ENCODE measurements at places on chromosomes 1 and 21.
A peak's percentile ranks its signal among the peaks of the same experiment; 100 is the strongest.

- no peak for DNase-seq
These were observed 4.2 kb upstream of the COA6 start for GRCh38 chr1:234369033-234369430.

- no peak for DNase-seq
These were observed 139.1 kb upstream of the ZNHIT6 start for GRCh38 chr1:85847356-85847755.

- DNase-seq = peak; percentile 29
These were observed 1325.8 kb upstream of the PRMT6 start for GRCh38 chr1:105730701-105731100.

DNA sequence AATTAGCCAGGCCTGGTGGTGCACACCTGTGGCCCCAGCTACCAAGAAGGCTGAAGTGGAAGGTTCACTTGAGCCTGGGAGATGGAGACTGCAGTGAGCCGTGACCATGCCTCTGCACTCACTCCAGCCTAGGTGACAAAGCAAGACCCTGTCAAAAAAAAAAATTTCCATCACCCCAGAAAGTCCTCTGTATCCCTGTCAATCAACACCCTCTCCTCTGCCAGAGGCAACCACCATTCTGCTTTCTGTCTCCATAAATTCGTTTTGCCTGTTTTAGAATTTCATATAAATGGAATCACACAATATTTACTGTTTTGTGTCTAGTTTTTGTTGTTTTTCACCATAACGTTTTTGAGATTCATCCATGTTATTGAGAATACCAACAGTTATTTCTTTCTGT lies 141.6 kb upstream of the SLC45A1 start:
- no peak for DNase-seq

DNA sequence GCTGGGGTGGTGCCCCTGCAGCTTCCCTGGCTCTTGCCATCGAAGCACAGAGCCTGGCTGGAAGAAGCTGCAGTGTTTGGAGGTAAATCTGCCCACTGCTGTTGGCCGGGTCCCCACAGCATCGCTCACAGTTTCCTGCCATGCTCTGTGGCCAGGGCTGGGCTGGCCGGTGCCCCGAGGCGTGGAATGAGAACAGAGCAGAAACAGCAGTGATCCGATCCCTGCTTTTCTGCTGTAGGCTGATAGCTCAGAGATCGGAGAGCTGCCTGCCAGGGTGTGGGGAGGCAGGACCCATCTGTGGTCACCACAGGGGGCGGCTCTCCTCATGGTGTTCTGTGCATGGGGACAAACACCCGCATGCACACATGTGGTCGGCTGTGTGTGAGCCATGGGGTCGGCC lies 11.5 kb downstream of the SLC45A1 start:
- peak; percentile 18 for DNase-seq

GRCh38 chr21:35234725-35235124 lies 185.6 kb upstream of the RUNX1 start:
- no peak for DNase-seq

- no peak for DNase-seq
These were observed 36.0 kb upstream of the ADGRL4 start for GRCh38 chr1:79042539-79042938.

DNA sequence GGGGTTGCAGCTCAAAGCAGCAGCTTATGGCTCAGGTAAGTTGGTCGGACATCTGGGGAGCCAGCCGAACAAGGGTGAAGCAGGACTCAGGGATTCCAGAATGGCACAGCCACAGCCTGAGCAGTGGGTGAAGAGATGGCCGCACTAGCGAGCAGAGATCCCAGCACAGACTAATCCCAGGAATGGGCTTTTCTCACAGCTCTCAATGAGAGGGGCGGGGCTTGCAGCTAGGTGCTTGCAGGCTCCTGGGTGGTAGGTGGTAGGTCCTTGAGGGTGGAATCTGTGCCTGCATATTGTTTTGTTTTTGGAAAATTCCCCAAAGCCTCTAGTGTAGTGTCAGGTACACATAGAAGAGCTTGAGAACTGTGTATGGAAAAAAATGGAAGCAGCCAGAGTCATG lies 9.0 kb downstream of the KIAA0040 start:
- DNase-seq = no peak

- no peak for DNase-seq
These were observed 61.6 kb downstream of the EDEM3 start for GRCh38 chr1:184693011-184693410.

DNA sequence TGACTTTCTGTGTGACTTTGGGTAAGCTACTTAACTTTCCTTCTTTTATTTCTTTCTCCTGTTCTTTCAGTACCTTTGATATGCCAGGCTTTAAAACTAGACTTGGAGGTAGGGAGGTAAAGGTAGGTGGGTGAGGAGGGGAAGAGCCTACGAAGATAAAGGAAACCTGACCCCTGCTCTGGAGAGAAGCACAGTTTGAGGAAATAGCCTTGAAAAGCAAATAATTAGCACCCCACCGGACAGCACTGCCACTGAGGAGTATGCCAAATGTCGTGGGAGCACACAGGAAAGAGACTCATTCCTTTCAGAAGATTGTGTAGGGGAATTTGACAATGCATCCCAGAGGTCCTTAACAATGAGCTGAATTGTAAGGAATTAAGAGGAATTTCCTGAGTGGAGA lies 65.2 kb upstream of the SPAG17 start:
- no peak for DNase-seq

- DNase-seq = no peak
These were observed 40.0 kb upstream of the DSCAM start for GRCh38 chr21:40886931-40887330.

DNA sequence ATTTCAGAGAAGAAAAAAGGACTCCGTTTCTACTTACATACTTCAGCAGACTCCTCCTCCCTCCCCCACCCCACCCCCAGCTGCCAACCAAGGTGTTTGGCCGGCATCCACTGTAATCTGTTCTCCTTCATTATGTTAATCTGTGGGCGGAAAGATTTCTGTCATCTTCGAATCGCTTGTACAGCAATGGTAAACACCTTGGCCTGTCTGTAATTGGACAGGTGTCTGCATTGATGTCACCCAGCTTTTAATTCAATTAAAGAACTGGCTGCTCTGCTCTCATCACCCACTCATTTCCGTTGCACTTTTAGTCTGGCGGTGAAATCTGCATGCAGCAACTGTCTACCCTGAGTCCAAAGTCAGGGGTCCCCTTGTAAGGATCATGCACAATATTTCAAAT lies 368.6 kb downstream of the USH2A start:
- DNase-seq = no peak

DNA sequence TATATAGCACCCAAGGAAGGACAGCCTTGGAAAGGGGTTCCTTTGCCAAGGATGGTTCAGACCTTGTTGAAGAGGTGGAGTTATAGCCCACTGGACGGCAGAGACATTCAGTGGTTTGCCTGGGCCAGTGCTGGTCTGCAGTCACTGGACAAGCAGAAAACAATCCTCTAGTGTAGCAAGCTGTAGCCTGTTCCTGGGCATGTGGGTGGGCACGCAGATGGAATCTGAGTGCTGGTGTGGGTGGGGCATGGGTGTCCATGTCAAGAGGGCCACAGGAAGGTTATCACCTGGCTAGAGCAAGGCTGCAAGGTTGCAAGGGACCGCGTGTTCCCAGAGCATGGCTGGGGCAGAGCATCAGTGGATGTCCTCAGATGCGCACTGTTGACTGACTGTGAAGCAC lies 244.7 kb downstream of the PTPRU start:
- no peak for DNase-seq

DNA sequence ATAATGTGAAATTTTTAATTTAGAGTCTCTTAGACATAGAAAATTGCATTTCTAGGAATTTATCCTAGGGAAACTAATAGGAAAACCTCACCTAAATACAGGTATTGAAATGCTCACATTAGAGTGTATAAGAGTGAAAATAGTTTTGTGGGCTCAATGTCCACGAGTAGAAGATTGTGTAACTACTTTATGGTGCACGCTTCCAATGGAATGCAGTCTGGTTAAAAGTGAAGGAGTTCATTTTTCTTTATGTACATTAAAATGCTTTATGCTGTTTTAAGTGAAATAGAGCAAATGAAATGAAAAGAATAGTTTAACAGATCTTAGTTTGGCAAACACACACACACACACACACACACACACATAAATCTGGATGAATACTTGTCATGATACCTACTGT lies 278.2 kb downstream of the USP25 start:
- peak; percentile 34 for DNase-seq

DNA sequence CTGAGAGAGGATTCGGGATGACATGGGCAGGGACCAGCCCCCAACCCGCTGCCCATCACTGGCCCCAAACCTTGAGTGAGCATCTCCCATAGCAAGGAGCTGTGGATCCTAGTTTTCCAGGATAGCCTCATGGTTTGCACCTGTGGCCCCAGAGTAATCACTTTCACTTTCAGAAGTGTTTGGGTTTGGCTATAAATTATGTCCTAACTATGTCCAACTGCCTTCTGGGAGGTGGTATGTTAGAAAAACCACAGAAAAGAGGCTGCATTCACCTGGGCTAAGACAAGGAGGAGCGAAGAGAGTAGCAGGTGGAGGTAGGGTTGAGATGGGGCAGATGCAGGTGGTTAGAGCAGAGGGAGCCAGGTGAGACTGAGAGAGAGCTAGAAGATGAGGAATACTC lies 19.4 kb upstream of the CLIC6 start:
- DNase-seq = no peak

DNA sequence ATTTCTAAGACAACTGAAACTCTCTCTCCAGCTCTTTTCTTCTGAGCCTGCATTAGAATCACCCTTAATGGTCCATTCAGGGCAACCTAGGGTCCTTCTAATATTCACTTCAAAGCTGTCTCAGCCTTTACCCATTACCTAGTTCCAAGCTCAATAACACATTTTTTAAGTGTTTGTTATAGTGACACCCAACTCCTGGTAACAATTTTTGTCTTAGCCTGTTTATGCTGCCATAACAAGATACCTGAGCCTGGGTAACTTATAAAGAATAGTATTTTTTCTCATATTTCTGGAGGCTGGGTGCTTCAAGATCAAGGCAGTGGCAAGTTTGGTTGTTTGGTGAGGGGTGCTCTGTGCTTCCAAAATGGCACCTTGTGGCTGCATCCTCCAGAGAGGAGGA lies 531.5 kb upstream of the USP24 start:
- DNase-seq = no peak

DNA sequence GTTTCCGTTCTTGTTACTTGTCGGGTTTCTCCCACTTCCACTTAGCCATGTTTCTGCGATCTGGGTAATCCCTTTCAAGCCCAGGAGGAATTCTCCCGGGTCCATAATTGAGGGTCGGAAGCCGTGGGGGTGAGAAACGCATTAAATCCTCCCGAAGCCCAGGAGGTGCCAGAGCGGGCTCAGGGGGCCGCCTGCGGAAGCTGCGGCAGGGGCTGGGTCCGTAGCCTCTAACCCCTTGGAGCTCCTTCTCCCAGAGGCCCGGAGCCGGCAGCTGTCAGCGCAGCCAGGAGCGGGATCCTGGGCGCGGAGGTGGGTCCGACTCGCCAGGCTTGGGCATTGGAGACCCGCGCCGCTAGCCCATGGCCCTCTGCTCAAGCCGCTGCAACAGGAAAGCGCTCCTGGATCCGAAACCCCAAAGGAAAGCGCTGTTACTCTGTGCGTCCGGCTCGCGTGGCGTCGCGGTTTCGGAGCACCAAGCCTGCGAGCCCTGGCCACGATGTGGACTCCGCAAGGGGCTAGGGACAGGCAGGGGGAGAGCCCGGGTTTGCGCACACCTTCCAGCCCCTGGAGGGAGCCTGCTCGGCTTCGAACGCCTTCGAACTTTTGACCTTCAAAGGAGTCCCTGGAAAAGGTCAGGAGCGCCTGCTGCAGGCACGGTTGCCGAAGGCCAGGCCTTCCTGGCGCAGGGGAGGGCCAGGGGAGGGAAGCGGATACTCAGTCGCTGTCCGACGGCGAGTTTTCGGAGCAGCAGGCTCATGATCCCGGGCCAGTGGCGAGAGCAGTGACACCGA lies 1.7 kb upstream of the SIM2 start:
- peak; percentile 24 for DNase-seq

- DNase-seq = peak; percentile 93
These were observed 11.1 kb downstream of the IFFO2 start for GRCh38 chr1:18945401-18945849.

DNA sequence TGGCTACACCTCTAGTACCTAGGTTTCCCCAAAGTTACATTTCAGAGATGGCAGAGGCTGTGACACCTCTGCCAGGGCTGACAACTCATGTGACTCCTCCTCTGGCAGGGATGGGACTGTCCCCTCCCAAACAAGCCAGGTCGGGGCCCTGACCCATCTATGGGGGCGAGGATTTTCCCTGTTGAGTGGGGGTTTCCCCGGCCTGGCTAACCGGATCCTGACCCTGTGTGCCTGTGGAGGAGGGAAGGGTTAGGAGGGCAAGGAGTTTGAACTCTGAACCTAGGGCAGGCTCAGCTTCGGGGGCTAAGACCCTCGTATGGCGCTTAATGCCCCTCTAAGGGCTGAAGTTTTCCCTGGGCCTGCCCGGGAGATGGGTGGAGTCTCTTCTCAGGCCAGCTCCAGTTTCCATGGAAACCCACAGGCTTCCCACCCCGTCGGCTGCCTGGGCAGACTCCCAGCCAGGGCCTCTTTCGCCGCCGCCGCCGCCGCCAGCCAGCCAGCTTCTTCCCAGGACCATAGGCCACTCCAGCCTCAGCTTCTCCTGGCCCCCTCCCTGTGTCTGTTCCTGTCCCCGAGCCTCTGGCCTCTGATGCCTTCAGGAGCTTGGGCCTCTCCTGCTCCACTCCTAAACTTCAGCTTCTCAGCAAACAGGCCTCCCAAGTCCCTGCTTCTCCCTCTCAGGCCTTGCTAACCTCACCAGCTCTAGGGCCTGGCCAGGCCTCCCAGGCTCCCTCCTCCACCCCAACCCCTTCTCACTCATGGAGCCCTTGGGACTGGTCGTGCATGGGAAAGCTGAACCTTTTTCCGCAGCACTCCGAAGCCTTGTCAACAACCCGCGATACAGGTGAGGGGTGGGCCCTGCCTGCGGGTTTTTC lies at the start of gene BTBD19:
BTBD19 (plus strand) TSS at position 461 of the 875 bp plus-strand sequence; CDS start at position 759, 298 bp downstream.
- peak; percentile 96 for DNase-seq

- DNase-seq = no peak
These were observed 23.1 kb upstream of the PPT1 start for GRCh38 chr1:40120128-40120527.

GRCh38 chr1:43229826-43230780 lies 39.7 kb upstream of the TMEM125 start:
- DNase-seq = peak; percentile 35

- DNase-seq = no peak
These were observed 20.6 kb downstream of the SCAF4 start for GRCh38 chr21:31711326-31711725.

DNA sequence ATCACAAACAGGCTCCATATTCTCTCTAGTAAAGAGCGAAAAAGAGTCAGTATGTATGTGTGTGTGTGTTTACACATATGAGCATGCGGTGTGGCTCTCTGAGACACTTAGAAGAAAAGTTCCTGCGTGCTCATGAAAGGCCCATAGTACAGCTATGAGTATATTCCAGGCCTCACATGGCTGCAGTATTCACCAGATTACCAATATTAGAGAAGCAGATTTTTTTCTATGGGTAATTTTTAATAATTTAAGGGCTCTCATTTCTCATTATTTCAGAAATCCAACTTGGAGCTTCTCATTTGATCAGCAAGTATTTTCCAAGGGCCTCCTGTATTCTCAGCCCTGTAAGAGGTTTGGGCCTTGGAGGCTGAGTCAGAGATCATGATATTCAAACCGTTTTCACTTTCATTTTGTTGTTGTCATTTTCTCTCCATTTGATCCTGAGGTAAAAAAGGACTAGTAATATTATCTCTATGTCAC lies 232.9 kb upstream of the SGIP1 start:
- no peak for DNase-seq

Measured in lung (tissue), 17 donors.